ENCODE measurements at places on chromosomes 11 and 22.

- no peak for DNase-seq
Measured at GRCh38 chr11:134483291-134483690, 71.2 kb upstream of the B3GAT1 start.

DNA sequence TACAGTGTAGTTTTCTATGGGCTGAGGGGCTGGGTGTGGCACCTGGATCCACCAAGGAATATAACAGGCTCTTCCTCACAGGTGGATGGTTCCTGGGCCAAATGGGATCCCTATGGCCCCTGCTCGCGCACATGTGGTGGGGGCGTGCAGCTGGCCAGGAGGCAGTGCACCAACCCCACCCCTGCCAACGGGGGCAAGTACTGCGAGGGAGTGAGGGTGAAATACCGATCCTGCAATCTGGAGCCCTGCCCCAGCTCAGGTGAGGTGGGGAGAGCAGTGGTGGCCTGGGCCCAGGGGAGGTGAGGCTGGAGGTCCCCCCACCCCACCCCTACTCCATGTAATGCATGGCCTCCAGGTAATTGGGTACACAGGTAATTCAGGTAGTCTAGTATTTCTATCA lies 20.7 kb downstream of the ADAMTS15 start:
- no peak for DNase-seq

- no peak for DNase-seq
Measured at GRCh38 chr22:24107661-24108060, 73.6 kb upstream of the SUSD2 start.

DNA sequence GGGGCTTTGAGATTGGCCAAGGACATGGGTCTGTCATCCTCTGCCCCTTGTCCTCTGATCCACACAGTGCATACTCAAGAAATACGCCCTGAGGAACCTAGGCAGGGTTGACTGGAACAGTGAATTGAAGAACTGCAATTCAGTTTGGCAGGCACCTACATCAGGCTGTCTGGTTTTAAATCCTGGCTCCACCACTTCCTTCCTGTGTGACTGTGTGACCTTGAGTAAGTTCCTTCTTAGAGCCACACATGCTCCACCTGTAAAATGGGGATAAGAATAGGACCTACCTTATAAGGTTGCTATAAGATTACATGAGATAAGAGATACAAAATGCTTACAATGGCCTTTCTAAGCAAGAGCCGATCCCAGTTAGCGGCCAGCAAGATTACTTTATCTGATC lies 15.8 kb upstream of the TCF20 start:
- DNase-seq, result no peak

- DNase-seq, result peak; percentile 0
Measured at GRCh38 chr22:47837703-47838102, 1075.3 kb downstream of the TBC1D22A start.

DNA sequence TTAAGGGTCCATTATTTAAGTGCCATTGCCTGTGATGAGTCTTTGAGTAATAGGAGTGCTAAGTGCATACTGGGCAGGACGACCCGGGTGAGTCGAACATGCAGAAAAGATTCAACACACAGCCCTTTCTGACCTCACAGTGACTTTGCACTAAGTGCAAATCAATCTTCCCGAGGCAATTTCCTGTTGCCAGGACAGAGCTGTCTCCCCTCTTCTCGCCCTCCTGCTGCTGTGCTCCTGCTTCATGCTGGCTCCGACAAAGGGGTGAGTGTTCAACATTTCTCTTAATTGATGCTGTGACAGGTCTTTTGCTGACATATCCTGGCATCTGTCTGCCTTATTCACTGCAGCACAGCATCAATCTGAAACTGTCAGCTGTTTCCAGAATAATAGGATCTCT lies 42.0 kb downstream of the MCHR1 start:
- DNase-seq, result peak; percentile 4

GRCh38 chr11:102112509-102112821 lies 2.2 kb downstream of the YAP1 start:
- no peak for DNase-seq

- no peak for DNase-seq
Measured at GRCh38 chr11:64755681-64756361, 4.0 kb downstream of the PYGM start.

GRCh38 chr11:119590651-119591351 lies 138.2 kb downstream of the NECTIN1 start:
- DNase-seq, result peak; percentile 54

- DNase-seq, result no peak
Measured at GRCh38 chr11:16981651-16982194, 32.5 kb downstream of the PLEKHA7 start.

All from inflammatory macrophage treated with lipopolysaccharide for 4 hours (primary cell).